ENCODE measurements at places on chromosomes 16 and 17.

DNA sequence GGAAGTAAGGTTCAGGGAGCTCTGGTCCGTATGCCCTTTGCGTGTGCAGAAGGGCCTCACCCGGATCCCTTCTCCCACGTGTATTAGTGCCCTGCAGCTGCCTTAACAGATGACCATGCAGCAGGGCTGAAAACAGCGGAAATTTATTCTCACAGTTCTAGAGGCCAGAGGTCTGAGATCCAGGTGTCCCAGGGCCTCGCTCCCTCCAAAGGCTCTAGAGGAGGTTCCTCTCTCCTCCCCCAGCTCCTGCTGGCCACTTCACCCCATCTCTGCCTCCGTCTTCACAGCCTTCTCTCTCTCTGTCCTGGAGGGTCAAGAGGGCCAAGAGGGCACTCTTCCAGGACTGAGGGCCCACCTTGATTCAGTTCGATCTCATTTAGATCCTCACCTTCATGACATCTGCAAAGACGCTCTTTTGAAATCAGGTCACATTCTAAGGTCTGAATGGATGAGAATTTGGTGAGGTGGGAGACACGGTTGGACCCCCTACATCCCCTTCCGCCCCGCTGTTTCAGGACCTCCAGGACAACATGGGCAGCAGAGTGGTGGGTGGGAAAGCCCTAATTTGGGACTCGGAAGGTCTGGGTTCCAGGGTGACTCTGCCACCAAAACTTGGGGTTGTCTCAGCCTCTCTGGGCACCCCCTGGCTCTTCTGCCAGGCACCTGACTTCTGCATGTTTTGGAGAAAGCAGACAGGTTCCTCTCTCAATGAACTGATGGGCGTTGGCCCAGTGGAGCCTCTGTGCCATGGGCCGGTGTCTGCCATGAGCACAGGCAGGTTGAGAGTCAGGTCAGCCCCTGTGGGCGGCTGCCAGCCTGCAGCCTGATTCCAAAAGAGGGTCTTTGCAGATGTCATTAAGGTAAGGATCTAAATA lies 361.2 kb downstream of the SEC14L1 start:
- no peak for DNase-seq

GRCh38 chr17:33964344-33964979 lies 290.6 kb upstream of the CCL2 start:
- no peak for DNase-seq

DNA sequence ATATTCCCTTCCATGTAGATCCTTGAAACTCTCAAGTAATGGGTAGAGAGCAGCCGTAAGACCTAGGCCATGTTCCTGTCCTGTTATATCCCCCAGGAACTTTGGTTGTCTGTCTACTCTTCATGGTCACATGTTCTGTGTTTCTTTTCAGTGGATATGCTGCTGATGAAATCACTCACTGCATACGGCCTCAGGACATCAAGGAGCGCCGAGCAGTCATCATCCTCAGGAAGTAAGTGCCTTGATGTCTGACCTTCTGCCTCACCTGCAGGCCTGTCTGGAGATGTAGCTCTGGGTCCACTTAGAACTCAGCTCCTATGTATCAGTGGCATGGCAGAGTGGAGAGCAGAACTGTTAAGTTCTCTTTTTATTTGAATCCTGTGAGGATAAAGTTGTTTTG lies 11.2 kb downstream of the ALKBH5 start:
- no peak for DNase-seq

DNA sequence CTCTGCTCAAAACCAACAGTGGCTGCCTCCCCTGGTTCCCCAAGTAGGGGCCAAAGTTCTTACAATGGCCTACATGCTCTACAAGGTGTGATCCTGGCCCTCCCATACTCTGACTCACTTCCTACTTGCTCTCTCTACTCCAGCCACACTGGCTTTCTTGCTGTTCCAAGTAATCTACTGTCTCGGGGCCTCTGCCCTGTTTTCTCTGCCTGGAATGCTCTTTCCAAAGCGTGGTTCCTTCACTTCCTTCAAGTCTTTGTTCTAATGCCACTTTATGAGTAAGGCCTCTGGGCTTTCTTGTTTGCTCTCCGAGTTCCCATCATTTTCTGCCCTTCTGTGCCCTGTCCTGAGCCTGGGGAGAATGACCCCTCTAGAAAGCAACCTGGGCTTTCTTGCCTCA lies 4.1 kb upstream of the CDH3 start:
- DNase-seq, result no peak

- no peak for DNase-seq
Measured at GRCh38 chr16:450785-451512, 25.5 kb downstream of the RAB11FIP3 start.

GRCh38 chr17:79706931-79707850 lies 23.6 kb upstream of the ENPP7 start:
- no peak for DNase-seq

All from activated effector memory CD4-positive, alpha-beta T cell treated with Interleukin-2 at 50 U/mL for 16 hours (primary cell).